ENCODE measurements at places on chromosomes 1 and 21.

- no peak for DNase-seq
Observed at GRCh38 chr1:247456021-247456420, 1.9 kb downstream of the OR2B11 start.

DNA sequence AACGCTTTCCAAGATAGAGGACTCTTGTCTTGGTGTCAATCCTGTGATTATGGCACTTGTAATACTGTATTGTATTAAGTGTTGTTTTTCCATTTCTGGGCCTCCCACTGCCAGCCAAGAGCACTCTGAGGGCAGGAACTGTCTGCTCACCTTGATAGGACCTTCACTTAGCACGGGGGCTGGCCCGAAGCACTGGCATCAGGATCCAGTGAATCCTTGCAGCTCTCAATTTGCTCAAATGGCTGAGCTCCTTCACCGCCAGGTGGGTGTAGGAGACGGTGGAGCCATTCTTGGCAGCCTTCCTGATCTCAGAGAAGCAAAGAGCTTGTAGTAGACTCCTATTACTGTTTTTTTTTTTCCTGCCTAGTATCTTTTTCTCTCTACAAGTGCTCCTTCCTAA lies 17.7 kb downstream of the MECR start:
- no peak for DNase-seq

DNA sequence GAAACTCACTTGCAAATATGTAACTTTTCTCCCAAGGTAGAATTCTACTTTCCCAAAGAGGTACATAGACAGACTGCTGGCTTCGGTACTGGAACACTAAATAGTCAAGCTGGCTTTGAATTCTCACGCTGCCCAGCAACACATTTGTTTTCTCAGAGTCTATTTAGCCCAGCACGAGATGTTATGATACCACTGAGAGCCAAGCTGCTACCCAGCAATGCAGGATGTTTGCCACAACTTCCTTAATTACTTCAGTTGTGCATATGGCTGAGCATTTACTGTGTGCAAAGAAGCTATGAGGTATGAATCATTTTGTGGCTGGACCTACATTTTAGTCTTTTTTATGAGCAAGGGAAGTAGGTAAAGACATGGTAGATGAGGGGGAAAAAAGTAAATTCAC lies 793.2 kb downstream of the PLA2G4A start:
- no peak for DNase-seq

DNA sequence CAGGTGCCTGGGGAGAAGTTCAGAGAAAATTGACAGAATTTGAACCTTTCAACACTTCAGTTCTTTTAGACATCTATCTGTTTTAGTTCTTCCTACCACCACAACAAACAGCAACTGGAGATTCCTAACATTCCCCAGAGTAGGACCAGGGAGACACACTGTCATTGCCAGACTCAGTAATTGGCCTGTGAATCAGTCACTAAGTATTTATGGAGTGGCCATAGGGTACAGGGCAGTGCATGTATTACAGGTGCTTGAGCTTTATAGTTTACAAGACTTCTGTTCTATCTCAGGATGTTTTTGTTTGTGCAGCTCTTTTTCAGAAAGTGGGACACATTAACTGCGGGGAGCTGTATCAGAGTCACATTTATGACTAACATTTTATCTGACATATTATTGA lies 1.7 kb downstream of the CDC14A start:
- no peak for DNase-seq

- DNase-seq: no peak
Observed at GRCh38 chr1:66751160-66751559, 1.1 kb upstream of the DYNLT5 start.

- DNase-seq: no peak
Observed at GRCh38 chr1:3017440-3018050, 3.7 kb upstream of the ACTRT2 start.

- DNase-seq: no peak
Observed at GRCh38 chr1:37433171-37433570, 41.2 kb upstream of the ZC3H12A start.

GRCh38 chr1:175757381-175758015 lies 14.1 kb upstream of the TNR start:
- DNase-seq: no peak

- DNase-seq: no peak
Observed at GRCh38 chr1:236872075-236872666, 77.1 kb downstream of the MTR start.

- DNase-seq: no peak
Observed at GRCh38 chr1:58885998-58886397, 102.2 kb upstream of the JUN start.

- DNase-seq: no peak
Observed at GRCh38 chr1:242784084-242784483, 259.6 kb upstream of the PLD5 start.

DNA sequence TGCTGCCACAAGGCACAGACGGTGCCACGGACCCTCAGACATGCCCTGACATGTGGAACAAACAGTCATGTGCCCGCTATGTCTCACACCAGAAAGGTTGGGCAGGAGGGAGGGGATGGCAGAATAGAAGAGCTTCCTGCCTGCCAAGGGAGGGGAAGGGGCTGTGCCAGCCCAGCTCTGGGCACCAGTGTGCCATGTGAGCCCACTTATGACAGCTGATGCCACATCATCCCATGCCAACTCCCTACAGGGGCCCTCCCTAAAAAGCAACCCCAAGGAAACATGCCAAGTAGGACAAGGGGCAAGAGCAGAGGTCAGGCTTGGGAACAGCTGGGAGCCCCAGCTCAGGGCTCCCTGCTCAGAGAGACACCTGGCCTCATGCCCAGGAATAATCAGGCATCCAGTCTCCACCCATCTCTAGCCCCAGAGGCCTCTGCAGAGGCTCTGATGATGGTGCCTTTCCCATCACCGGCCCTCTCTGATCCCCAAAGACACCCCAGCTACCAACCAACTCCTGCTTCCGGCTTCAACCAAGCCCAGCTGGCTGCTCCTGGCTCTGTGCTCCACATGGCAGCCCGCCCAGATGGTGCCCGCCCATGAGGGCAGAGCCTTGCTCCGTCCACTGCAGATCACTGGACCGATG lies 10.3 kb downstream of the ADGRB2 start:
- no peak for DNase-seq

DNA sequence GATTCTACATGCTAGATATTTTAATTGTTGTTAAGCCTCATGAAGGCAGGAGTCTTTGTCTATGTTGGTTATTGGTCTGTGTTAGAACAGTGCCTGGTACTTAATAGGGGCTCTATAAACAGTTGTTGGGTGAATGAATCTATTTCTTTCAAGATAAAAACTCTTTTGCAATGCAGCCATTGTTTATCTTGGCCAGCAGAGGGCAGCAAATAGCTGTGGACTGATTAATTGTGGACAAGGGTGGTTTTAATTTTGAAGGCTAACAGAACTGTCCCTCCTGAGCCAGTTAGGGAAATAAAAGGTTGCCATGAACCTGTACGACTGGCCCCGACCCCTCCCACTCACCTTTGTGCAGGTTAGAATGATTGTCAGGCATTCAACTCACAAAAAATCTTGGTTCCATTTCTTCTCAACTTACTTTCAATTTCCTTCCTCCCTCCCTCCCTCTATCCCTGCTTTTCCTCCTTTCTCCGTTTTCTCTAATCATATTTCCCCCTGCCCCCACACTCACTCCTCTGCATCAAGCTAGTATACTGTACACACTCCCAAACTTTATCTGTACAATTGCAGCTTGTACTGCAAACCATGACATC lies 66.3 kb upstream of the DIRAS3 start:
- no peak for DNase-seq

GRCh38 chr1:66532214-66532613 lies 1.7 kb upstream of the SGIP1 start:
- DNase-seq: no peak

DNA sequence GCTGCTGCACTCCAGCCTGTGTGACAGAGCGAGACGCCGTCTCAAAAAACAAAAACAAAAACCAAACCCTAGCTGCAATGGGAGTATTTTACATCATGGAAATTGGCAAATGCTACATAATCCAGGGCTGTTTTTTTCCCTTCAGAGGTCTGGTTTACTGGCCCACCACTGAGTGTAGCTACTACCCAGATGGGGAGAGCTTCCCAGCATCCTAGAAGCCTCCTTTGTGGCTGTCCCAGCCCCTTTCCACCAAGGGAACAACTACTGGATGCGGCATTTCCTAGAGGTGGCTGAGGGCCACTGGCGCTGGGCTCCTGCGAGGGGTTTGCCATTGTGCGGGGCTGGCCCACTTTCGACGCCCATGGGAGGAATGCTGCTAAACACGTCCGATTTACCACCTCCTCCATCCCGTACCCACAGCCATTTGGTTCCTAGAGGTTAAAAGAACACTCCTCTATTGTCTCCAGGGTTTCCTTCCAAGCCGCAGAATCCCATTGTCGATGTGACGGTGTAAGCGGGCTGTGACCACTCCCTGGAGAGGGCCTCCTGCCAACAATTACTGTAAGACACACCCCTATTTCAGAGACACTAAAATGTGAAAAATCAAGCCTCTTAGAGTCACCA lies 55.4 kb downstream of the RUNX3 start:
- DNase-seq: no peak

GRCh38 chr1:9165396-9165795 lies 36.5 kb upstream of the GPR157 start:
- no peak for DNase-seq

DNA sequence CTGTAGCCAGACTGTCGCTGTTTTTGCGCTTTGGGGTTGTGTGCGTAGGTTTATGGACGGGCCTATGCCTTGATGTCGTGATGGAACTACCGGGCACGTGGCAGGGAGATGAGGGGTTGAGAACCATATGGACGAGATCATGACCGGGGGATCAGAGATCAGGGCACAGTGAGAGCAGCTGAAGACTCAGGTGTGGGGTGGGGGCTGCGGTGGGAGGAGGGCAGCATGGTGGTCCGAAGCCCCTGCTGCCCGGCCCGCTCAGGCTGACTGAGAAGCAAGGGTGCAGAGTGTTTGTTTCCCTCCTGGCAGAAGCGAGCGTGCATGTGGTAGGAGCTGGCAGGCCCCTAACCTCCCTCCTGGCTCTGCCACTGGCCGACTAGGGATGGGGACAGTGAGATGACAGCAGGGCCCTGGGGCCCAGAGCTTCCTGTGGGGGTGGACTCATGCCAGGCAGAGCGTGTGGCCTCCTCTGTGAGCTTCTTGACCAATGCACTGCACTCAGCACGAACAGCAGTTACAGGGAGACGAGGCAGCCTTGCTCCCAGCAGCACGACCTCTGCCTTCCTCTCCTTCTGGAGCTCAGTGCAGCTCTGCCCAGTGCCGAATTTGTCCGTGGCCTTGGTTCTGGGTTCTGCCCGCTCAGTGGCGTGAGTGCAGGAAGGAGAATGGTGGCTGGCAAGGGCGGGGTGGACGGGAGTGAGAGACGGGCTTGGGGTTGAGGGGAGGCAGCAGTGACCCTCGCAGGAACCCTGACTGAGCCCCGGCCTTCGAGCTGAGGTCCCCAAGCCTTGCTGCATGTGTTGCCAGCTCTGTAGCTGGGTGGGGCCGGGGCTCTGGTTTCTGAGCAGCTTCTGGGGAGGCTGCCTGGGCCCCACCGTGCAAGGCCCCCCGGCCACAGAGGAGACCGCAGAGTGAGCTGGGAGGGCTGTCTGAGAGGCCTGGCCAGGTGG lies 22.2 kb upstream of the LRRC3 start:
- DNase-seq: no peak

- no peak for DNase-seq
Observed at GRCh38 chr1:153985941-153986761, at the start of gene RAB13. RAB13 (minus strand) TSS chr1:153986339; CDS start chr1:153986236, 103 bp downstream.

- peak; percentile 72 for DNase-seq
Observed at GRCh38 chr1:33455539-33456501, 16.6 kb upstream of the ZSCAN20 start.

DNA sequence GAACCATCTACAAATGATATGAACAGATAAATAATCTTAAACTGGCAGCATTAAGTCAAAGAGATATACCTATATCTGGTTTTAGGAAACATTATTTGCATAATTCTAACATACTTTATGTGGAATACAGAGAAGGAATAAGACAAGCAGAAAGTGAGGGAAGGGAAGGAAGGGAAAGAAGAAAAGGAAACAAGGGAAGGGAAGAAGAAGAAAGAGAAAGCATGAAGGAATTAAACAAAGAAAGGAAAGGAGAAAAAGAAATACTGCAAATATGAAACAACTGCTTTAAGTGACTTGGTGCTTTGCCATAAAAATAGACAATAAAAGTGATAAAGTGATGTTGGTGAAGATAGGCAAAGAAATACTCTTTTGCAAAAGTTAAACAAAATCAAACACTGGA lies 20.1 kb downstream of the SCMH1 start:
- DNase-seq: no peak

DNA sequence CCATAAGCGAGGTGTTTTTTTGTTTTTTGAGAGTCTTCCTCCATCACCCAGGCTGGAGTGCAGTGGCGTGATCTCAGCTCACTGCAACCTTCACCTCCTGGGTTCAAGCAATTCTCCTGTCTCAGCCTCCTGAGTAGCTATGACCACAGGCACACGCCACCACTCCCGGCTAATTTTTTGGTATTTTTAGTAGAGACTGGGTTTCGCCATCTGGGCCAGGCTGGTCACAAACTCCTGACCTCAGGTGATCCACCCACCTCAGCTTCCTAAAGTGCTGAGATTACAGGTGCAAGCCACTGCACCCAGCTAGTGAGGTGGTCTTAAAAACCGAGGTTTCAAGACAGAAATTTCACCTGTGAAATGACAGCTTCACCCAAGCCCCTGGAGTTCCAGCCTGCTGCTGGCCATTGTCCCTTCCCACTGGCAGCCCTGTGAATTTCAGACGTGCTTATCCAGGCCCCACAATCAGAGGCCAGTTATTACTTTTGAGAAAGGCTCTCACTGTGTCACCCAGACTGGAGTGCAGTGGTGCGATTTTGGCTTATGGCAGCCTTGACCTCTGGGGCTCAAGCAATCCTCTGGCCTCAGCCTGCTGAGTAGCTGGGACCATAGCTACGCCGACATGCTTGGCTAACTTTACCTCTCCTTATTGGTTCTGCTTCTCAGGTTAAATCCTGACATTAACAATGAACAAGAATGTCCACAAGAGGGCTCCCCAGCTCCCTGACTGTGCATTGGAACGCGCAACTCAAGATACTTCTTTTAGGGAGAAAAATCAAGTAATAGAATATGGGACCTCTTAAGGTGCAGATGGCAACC lies 19.4 kb downstream of the ENO1 start:
- no peak for DNase-seq

- no peak for DNase-seq
Observed at GRCh38 chr21:18772404-18772803, 368.8 kb upstream of the TMPRSS15 start.

DNA sequence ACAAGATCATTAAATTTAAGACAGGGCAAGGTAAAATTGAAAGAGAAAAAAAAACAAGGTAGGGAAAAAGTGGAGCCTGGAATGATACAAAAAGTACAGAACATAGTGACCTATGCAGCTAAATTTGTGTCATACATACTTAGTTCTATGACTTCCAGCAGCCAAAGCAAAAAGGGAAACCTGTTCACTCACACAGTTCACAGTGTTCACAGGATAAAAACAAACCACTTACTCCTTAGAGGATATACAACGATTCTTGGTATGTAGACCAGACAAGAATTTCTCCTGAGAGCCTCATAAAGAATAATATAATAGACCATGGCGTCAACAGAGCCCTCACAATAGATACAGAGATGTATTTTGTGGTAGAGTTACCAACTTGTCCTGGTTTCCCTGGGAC lies 27.5 kb downstream of the COA7 start:
- DNase-seq: no peak

GRCh38 chr1:233337505-233337904 lies 10.0 kb downstream of the MAP3K21 start:
- DNase-seq: no peak

GRCh38 chr1:236063919-236064673 lies 794 bp downstream of the NID1 start:
- no peak for DNase-seq

Measured in AG04450 (cell line).